ENCODE measurements at places on chromosomes 2 and 18. TPM values are rescaled to one million over a fixed set of nuclear protein-coding genes. Genes with fewer than 3 reads are reported as not detected.

Gene TMEM200C
- not detected for total RNA-seq

GRCh38 chr2:217753460-217754200 is 249.2 kb downstream of the TNS1 start:
- no peak overlapping the region for H3K4me3 ChIP-seq
- no peak overlapping the region for H3K27ac ChIP-seq
- peaks cover 8% of the 10 kb centered on the region for H3K4me1 ChIP-seq
- H3K27me3 ChIP-seq, result no peaks in the 10 kb centered on the region
- DNase-seq, result no peak

GRCh38 chr2:111045771-111046444 is 74.8 kb upstream of the BCL2L11 start:
- no peaks in the 10 kb centered on the region for H3K36me3 ChIP-seq
- H3K4me3 ChIP-seq, result no peak overlapping the region
- peaks cover 18% of the 10 kb centered on the region for H3K27me3 ChIP-seq
- peaks cover 6% of the 10 kb centered on the region for H3K4me1 ChIP-seq
- DNase-seq, result no peak

Gene CD8A
- 1.2 TPM for total RNA-seq

- no peaks in the 10 kb centered on the region for H3K36me3 ChIP-seq
- H3K27me3 ChIP-seq, result no peaks in the 10 kb centered on the region
- no peak overlapping the region for H3K27ac ChIP-seq
- no peak for DNase-seq
- H3K4me3 ChIP-seq, result no peak overlapping the region
Observed at GRCh38 chr2:108293850-108294249, 5.2 kb downstream of the SULT1C2 start.

GRCh38 chr18:56748698-56749268 is 97.6 kb downstream of the WDR7 start:
- no peaks in the 10 kb centered on the region for H3K4me1 ChIP-seq
- no peak for DNase-seq
- peaks cover 7% of the 10 kb centered on the region for H3K36me3 ChIP-seq
- H3K4me3 ChIP-seq, result no peak overlapping the region

Gene NBEAL1
- 46.8 TPM for total RNA-seq

DNA sequence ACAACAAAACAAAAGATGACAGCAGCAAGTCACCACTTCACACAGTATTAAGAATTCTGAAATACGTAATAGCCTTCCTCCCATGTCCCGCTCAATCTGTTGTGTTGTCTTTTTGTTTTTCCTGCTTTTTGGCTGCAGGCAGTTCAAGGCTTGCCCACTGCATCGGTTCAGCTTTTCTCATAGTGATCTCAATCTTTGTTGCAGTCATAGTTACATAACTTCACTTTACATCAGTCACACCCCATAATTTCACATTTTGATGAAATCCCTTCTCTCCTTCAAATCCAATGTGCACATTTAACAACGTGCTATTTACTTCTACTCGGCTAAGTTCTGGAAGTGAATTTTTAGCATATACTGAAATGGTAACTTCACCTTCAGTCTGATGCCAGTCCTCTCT is 33.8 kb upstream of the HAAO start:
- no peak overlapping the region for H3K27ac ChIP-seq
- DNase-seq, result no peak
- H3K4me3 ChIP-seq, result no peak overlapping the region
- peaks cover 37% of the 10 kb centered on the region for H3K4me1 ChIP-seq

Gene RAB6C
- total RNA-seq, result 0.40 TPM

DNA sequence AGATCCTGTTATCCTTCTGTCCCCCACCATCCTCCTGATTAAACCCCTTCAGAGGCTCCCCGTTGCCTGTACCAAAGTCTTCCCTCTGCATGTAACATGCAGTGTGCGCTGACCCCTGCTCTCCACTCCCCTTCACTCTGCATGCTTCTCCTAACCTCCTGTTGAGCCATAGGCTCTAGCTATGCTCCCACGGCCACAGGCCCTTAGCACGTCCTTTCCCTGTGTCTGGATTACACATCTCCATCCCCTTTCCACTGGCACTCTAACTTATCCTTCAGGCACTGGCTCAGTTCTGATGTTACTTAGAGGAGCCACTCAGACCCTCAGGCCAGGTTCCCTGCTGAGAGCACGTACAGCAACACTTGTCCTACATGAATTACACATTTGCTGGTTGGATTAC is 29.4 kb upstream of the EDAR start:
- no peak overlapping the region for H3K27ac ChIP-seq
- no peaks in the 10 kb centered on the region for H3K36me3 ChIP-seq
- peaks cover 4% of the 10 kb centered on the region for H3K4me1 ChIP-seq
- peaks cover 10% of the 10 kb centered on the region for H3K27me3 ChIP-seq
- no peak for DNase-seq
- H3K4me3 ChIP-seq, result no peak overlapping the region

Gene PAIP2B
- total RNA-seq, result 30.3 TPM

- DNase-seq, result no peak
- peak overlapping the region; percentile 81 for H3K4me3 ChIP-seq
- no peaks in the 10 kb centered on the region for H3K36me3 ChIP-seq
- peak overlapping the region; percentile 79 for H3K27ac ChIP-seq
Observed at GRCh38 chr2:162074632-162074895, 549 bp upstream of the DPP4 start.

GRCh38 chr2:175832866-175833265 is 169.2 kb downstream of the LNPK start:
- no peak overlapping the region for H3K4me3 ChIP-seq
- no peaks in the 10 kb centered on the region for H3K27me3 ChIP-seq
- no peak for DNase-seq
- H3K27ac ChIP-seq, result no peak overlapping the region
- no peaks in the 10 kb centered on the region for H3K36me3 ChIP-seq
